ENCODE measurements at places on chromosomes 12 and 14.

- DNase-seq = peak; percentile 97
Observed at GRCh38 chr12:62259993-62260732, at the start of gene USP15. TSS of gene USP15 (plus strand) at chr12:62260404. CDS start at chr12:62260415, 11 bp downstream.

DNA sequence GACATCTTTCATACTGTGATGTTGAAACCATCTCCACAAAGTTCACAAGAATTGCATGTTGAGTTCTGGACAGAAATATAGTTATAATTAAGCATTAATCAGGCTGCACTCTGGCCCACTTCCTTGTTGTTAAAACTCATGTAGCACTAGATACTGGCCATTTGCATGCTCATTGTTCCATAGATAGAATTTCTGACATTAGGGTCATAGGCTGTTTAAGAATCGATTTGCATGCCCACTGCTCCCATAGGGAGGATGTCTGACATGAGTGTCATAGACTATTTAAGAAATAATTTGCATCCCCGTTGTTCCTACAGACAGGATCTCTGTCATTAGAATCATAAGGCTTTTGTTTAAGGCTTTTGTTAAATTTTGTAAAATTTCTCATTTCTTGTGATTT lies 50.2 kb downstream of the MYF5 start:
- no peak for DNase-seq

- no peak for DNase-seq
Observed at GRCh38 chr14:38278035-38278434, 22.1 kb upstream of the CLEC14A start.

DNA sequence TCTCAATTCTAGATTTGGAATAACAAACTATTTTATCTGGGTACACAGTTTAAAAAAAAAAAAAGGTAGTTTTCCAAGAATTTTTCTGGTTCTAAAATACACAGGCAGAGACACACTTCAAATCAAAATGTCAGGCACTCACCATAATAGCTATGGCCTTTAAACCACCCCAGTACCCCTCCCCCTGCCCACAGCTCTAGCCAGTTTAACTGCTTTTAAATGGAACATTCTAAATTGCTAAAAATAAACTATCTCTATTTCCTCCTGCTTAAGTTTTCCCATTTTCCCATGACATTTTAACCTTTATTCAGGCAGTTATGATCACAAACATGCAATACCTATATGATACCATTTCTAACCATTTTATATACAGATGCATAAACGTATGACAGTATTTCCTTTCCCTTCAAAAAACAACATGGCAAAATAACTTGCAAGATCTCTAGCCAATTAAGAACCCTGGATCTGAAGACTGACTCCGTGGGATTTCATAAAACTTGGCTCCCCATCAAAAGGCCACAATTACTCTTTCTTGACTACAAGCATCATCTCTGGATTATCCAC lies 46.3 kb downstream of the PPP2R5E start:
- peak; percentile 12 for DNase-seq

GRCh38 chr12:59839514-59839913 lies 243.7 kb downstream of the SLC16A7 start:
- DNase-seq = peak; percentile 35

- no peak for DNase-seq
Observed at GRCh38 chr12:128702371-128702770, 121.4 kb downstream of the SLC15A4 start.

Data from fibroblast of skin of back (primary cell).